Activated T-cell treated with anti-CD3 and anti-CD28 coated beads for 1 hour (primary cell): ENCODE measurements at places on chromosomes 12 and 14.

DNA sequence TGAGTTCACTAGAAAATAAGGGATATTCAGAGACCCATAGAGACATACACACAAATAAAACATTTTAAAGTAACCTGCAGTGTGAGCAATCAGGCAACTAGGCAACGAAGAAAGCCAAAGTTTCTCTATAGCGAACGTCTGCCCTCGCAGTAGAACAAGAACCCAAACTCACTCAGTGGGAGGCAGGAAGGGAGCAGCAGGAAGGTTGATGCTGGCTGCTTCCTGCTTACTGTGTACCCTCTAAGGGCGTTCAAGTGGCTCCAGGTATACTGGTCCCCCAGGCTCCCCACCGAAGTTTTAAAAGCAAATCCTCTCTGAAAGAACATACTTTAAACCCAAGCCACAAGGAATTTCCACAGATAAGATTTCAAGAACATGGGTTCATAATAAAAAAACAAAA lies 249.3 kb downstream of the FOXN3 start:
- no peak for DNase-seq

DNA sequence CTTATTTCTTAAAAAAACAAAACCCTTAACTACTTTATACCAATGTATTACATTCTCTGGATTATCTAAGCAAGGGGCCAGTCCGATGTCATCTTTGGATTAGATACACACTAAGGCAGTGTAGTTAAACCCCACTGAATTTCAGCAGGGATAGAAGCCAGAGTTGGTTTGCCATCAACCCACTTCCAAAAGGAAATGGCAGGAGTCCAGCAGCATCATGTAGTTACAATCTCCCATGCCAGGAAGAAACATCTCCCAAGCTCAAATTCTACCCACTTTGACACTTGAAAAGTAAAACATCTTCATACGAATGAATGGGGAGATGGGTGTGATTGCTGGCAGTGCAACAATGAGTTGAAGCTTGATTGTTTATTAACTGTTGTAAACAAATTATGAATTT lies 203.5 kb upstream of the PLXNC1 start:
- DNase-seq = no peak

DNA sequence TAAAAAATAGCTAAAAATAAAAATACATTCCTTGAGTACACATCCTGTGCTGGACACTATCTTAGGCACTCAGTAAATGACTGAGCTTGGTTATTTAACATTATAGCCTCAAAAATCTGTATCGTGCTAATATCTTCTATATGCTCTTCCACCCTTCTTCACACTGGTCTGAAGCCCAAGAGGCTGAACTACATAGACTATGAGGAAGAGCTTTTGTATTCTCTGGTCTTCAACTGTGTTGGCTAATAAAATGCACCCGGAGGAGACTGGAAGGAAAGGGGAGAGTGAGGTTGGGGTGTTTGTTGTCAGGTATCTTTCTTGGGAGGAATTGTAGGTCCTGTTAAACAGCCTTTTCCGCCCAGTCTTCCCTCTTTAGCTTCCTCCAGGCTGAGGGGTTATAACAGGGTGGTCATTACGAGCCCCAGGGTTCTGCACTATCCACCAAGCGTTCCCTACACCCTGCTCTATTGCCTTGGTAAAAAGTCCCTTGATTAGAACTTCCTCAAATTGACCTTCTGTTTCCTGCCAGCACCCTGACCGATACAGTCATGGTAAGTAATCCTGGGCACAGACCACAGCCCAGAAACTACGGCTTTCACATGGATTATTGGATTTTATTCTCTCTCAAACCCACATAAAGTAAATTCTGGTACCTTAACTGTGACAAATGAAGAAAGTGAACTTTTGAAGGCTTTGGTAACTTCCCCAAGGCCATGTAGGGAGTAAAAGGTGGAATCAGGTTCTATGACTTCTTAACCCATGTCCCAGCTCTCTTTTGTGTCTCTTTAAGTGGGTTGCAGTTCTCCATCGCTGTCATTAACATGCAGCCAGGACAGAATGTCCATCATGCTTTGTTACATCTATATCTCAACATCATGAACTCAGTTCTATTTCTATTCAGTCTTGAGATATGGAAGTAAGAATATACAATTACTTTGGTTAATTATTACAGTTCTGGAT lies 71.3 kb downstream of the PTHLH start:
- DNase-seq = no peak

DNA sequence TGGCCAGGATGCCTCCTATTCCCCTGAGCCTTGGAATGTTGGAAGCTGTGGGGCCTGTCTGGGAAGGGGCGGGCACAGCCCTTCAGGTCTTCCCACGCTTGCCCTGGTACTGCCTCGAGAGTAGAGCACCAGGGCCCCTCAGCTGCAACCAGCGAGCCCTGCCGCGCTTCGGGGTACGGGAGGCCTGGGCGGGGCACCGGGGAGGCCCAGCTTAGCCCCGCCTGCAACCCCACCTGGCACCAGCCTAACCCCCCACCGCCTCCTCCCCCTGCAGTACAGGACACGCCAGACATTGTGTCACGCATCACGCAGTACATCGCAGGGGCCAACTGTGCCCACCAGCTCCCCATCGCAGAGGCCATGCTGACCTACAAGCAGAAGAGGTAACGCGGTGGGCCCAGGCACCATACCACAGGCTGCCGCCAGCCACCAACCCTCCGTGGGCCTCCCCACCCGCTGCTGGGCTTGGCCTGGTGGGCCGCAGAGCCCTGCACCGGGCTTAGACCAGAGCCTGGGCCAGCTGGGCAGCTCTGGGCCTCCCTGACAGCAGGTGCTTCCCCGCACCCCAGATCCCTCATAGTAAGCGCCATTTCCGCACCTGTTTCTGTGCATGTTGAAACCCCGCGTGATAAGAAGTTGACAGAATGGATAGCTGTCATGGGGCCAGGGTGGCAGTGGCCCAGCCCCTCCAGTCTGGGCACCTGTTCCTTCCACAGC lies 13.6 kb upstream of the TEX22 start:
- DNase-seq = no peak

- DNase-seq = no peak
Measured at GRCh38 chr14:81523016-81523415, 10.6 kb downstream of the SEL1L start.

DNA sequence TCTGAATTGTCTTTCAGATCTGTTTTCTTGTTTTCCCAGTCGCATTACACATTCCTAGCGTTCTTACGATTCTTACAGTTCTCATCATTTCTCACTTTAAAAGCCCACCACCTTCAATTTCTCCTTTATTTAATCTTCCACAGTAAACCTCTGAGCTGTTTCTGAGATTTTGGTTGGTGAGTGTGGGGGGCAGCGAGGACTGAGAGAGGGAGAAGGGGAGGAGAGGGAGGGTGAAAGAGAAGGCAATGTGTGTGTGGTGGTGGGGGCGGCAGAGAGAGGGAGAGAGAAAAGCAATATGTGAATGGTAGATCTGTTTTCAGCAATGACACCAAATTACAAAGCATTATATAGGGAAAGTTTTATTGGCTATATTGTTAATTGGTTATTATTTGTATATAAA lies 282.6 kb downstream of the SOX5 start:
- no peak for DNase-seq

DNA sequence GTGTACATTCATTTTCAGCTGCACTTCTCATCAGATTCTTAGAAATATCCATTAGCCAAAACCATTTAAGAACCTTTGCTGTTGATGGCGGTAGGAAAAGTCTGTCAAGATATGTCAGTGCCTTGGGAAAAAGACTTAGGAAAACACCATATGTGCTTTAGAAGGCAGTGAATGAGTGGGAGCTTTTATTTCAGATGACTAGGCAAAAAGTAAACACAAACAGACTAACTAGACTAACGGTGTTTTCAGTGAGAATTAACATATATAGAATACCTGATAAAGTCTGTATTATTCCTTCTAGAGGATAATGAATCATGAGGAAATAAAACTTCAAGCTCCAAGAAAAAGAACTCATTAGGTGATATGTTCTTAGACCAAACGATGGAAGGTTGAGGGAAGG lies 418.9 kb downstream of the NAV3 start:
- no peak for DNase-seq

GRCh38 chr14:78985668-78986381 lies 815.7 kb downstream of the NRXN3 start:
- DNase-seq = no peak

DNA sequence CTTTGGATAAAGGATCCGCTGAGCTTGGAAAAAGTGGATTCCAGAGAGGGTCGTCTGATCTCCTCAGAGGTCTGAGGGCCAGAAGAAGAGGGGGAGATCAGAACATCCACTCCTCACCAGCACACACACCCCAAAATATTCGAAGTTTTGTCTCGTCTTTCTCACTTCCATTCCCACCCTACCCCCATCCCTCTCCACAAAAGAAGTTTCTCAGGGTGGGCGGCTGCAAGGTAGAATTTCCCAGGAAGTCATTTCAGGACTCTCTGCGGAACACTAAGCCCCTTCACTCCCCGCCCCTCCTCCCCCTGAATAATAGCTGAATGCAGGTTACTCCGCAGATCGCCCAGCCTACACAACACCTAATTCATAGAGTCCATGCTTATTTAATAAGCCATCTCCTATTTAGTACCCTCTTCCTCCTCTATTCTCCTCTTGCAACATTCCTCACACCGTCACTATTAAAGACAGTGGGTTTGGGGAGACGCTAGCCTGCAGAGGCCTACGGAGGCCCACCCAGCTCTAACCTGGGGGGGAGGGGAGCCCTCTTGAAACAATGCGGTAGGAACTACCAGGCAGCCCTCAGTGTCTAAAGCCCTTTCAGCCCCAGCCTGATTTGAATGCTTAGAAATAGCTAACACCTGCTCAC lies 649 bp upstream of the SALL2 start:
- no peak for DNase-seq

- no peak for DNase-seq
Measured at GRCh38 chr12:3446235-3446634, 44.8 kb upstream of the PRMT8 start.

DNA sequence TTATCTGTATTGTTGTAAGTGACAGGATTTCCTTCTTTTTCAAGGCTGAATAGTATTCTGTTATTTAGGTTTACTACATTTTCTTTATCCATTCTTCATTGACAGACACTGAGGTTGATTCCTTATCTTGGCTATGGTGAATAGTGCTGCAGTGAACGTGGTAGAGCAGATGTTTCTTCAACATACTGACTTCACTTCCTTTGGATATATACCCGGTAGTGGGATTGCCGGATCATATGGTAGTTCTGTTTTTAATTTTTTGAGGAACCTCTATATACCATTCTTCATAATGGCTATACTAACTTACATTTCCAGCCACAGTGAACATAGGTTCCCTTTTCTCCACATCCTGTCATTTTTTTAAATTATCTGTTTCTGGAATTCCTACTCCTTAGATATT lies 21.8 kb downstream of the DERA start:
- no peak for DNase-seq

DNA sequence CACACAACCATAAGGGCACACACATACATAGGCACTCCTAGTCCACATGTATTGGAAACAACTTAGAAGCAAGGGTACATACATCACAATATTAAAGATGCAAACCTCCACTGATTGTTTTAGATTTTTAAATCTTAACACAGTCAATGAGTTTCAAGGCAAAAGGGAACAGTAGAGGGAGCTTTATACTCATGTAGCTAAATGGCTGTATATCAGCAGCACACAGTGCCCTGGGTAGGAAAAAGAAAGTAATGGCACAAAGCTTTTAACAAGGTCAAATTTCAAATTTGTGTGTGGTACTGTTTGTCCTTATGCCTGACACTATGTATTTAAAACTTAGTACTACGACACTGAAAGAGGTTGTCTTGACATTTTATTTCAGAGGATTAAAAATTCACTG lies 262.0 kb downstream of the MED13L start:
- no peak for DNase-seq

DNA sequence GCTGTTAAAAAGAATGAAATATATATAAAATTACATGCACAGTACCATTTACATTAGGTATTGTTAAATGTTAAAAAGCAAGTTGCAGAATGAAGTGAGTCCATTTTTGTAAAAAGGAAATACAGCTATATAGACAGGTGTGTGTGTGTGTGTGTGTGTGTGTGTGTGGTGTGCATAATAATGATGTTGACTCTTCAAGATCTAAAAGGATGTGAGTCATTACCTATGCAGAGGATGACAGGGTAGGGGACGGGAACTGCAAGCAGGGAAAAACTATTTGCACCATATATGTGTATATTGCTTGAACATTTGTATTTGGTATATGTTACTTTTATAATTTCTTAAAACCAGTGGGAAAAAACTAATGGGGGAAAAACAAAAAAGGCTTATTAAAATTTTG lies 3.1 kb downstream of the C14orf39 start:
- no peak for DNase-seq

DNA sequence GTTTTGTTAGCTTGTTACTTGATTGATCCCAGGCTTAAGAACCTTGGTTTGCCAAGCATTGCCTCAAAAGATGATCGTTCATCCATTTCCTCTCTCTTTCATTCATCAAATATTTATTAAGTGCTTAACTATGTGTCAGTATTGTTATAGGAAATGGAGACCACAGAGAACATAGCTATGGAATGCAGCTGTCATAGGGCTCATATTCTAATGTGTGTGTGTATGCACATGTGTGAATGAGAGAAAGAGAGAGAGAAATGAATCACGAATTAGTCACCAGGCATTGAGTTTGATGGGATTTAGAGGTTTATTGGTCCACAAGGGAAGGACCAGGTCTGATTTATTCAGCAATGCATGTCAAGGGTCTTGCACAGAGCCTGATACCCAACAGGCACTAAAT lies 71.0 kb upstream of the FBXO21 start:
- DNase-seq = no peak
